Fibroblast of upper back skin (primary cell): ENCODE measurements at places on chromosomes 16 and 17.

DNA sequence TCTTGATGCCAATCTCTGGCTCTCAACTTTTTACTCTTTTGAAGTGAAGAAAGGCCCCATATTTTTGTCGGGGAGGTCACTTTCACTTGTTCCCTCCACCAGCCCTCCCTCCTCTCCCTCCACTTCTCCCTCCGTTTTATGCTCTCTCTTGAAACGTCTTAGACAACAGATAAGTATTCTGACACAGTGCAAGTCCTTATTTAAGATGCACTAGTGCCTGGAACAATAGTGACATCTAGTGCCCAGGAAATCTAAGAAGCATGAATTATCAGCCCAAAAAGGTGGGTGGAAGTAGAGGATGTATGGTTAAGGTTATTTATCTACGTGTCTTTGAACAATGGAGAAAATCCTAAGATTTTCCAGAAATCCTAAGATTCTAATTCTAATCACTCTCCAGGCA is 17.9 kb downstream of the PSME3IP1 start:
- DNase-seq, result peak; percentile 74

DNA sequence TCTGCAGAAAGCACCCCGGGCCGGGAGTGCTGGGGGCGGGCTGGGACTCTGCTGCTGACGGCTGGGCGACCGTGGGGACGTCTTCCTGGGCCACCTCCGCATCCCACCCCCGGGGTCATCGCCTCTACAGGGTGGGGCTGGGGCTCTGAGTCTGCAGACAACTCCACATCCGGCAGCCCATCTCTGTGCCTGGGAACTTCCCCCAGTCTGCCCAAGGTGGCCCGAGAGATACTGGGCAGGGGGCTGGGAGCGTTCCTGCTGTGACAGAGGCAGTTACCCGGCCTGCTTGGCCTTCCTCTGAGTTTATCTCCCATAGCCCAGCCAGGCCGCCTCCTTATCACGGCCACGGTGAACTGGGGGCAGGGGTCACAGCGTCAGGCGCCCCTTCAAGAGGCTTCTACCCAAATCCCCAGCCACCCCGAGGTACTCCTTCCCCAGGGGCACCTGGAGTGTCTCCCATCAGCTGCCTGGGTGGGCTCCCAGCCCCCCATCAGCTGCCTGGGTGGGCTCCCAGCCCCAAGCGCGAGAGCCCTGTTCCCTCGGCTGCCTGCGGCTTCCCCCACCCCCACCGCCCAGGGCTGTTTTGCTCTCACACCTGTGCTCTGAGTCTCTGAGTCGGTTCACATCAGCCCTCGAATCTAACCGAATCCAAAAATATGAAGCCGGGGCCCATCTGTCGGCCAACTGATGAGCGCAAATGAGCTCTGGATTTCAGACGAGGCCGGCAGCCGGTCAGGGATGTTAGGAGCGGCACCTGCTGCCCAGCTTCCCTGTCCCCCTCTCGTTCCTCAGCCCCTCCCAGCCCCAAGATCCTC is 15.6 kb upstream of the CBFA2T3 start:
- DNase-seq, result no peak

- peak; percentile 31 for DNase-seq
Measured at GRCh38 chr17:44235583-44235936, 16.1 kb upstream of the UBTF start.

- no peak for DNase-seq
Measured at GRCh38 chr16:3487521-3488410, 7.5 kb downstream of the C16orf90 start.

DNA sequence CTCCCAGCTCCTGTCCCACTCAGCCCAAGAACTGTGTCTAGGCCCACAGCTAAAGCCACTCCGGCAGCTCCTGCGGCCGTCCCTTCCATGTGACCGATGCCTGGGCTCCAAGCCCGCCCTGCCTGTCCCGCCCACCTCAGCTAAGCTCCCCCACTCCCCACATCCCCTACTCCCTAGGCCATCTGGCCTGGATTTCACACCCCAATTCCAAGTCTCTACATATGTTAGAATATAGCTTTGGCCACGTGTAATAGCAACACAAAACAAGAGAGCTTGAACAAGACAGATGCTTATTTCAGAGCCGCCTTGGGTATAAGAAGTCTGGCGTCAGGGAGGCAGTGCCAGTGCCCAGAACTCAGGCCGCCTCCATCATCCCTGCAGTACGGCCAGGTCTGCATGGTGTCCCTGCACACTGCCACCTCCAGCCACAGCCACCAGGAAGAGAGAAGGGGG is 30.0 kb upstream of the USP22 start:
- no peak for DNase-seq

DNA sequence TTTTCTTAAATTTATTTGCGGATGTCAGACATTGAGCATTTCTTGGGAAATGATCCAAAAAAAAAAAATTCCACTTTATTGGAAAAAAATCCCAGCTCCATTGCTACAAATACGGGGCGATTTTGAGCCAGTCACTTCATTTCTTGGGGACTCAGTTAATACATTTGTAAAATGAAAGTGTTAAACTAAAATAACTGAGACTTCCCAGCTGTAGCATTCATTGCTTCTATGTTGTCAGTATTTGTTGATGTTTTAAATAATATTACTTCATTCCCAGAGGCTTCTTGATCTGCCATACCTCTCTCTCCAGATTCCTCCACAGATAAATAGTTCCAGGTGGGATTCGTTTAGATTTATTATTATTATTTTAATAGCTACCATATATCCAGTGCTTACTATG is 77.1 kb upstream of the HS3ST3A1 start:
- peak; percentile 3 for DNase-seq

DNA sequence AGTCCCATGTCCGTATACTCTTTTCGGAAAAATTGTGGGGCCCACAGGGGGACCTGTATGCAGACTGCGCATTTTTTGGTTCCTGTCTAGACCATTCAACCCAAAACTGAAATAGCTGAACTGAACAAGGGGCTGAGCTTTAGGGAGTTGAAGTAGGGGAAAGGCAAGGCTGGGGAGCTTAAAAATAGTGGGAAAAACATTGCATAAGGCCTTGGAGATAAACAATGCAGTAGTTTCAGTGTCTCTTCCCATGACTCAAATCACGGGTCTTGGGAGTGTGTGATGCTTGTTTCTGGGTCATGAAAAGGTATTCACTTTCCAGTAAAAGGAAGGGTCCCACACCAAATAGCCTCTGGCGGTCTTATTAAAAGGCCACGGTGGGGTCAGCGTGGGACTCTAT is 402.8 kb upstream of the SALL1 start:
- DNase-seq, result no peak

- no peak for DNase-seq
Measured at GRCh38 chr17:62668091-62668804, 40.8 kb downstream of the MRC2 start.

DNA sequence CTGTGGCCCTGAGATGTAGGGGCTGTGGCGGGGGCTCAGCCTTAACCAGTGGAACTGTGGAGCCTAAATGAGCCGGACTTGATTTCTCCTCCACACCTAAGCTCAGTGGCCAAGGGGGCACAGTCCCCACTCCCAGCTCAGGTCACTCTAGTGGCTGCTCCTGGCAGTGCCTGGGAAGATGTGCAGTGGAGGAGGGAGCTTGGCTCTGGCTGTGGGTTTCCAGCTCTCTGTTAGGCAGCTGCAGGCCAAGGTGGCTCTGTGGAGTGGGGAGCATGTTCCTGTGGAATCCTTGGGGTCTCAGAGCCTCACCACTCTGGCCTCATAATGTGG is 76.3 kb downstream of the AMFR start:
- DNase-seq, result no peak

DNA sequence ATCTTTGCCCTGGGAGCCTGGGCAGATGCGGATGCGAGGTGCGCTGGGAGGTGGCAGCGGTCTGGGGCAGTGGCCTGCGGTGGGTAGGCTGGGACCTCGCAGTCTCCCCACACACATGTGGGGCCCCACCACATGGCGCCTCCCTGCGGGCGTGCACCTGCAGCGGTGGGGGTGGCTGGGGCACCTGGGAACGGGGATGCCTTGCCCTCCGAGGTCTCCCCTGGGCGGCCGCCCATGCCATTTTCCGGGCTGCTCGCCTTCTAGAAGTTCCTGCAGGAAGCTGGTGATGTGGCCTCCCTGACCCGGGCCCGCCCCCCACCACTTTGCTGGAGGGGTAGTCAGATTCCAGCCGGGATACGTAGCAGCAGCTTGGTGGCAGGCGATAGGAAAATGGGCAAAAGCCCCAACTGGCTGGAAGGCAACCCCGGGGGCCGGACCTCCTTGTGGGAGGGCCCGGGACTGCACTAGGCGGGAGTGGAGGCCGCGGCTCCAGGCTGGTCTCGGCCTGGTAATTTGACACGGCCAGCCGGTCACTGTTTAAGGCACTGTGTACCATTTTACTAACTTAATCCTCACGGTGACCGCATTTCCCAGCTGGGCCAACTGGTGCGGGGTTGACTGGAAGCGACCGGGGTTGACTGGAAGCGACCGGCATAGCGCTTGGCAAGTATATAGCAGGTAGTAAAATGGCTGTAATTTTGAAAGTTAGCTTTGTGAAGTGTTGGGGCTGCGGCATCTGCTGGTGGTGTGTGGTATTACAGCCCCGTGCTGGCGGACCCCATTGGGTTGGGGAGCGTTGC is 38.5 kb downstream of the IGF2BP1 start:
- DNase-seq, result peak; percentile 41

DNA sequence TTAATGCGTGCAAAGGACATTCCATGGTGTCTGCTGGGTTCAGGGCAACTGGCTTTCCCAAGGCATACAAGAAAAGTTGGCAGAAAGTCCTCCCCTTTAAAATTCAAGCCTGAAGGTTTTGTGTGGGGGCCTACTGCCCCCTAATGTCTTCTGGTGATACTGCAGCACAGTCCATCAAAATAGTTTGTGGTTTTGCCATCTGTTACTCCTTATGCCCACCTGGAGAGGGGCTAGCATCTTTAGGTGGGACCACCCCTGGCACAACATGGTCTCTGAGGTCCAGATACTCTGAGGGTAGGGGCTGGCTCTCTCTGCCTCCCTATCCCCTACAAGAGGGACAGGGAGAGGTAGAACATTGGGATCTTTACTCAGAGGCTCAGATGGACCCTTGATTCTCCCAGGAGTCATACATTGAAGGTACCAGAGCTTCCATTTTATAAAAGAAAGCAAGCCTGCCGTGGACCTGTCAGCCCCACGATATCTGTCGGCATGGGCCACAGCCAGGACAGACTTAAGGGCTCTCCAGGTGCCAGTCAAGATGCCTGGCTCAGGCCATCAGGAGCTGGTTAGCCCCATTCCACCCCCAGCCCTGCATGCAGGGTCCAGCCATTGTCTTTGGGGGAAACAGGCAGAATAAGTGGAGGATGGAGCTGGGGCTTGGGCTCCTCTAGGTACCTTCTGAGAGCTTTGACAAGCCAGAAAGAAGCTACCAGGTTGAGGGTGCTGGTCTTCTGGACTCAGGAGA is 6.3 kb downstream of the ESRP2 start:
- peak; percentile 67 for DNase-seq

DNA sequence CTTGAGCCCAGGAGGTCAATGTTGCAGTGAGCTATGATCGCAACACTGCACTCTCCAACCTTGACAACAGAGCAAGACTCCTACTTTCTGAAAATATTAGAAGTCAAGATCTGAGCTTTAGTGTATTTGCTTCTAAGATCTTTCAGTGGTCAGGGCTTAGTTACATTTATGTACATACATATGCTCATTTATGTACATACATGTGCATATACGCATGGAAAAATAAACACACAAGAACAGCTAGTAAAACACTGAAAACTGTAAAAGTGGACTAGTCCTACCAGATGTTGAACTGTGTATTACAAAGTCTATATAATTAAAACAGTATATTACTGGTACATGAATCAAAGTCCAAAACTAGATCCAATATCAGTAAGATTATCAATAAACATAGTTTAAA is 28.3 kb downstream of the PTRH2 start:
- DNase-seq, result no peak

DNA sequence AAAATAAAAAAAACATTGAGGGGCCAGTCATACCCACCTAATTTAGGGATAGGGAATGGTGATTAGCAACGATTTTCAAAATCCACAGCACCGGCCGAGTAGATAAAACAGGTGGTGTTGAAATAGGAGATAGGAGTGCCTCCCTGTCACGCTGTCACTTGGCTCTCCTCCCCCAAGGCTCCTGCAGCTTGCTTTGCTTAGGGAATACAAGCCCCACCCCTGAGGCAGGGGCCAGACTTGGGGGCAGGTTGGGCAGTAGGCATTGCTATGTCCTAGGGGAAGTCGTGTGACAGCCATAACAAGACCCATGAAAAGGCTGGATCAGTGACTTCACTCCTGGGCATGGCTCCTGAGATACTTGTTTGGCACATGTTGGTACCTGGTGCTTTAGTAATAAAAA is 25.8 kb downstream of the POLR2A start:
- DNase-seq, result no peak
